ENCODE measurements at places on chromosomes 6 and 20.

GRCh38 chr20:24637087-24637486 lies 167.7 kb downstream of the SYNDIG1 start:
- DNase-seq = no peak

DNA sequence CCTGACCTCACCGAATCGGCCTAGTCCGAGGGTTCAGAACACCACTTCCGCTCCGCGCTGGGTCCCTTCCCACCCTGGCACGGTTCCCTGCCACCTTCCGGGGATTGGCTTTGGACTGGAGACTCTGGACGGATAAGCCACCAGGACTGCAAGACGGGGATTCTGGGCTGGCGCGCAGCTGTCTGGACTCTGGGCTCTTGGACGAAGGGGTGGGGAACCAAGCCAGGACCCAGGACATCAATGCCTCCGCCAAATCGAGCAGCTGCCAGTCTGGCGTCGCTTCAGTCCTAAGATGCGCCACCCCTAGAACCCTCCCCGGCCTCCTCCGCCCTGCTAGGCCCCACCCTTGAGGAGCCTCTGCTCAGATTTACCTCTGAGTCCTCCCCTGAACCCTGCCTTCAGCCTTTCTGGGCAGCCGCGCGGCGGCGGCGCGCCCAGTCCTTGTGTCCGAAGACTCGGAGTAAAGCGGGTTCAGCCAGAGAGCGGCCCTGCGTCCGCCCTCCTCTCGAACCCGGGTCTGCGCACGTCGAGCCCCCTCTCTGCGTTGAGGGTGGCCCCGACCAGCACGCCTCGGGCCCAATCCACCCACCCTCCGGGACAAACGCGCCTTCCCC lies 1.2 kb downstream of the KCNK17 start:
- no peak for DNase-seq

DNA sequence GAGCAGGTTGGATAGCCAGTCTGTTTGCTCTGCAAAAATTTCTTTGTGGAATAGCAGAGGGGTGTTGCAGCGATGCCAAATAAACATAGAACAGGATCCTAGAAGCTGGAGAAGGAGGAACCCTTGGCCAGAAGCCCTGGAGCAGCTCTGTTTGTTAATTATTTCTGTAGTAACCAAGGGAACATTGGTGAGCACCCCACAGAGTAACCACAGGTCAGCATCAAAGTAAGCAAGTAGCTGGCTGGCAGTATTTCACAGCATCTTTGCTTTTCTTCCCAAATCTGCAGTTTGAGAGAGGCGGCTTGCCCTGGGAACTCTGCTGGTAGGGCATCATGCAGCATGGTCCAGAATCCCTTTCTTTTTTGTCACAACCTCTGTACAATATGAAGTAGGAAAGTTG lies 12.7 kb upstream of the APMAP start:
- DNase-seq = no peak

DNA sequence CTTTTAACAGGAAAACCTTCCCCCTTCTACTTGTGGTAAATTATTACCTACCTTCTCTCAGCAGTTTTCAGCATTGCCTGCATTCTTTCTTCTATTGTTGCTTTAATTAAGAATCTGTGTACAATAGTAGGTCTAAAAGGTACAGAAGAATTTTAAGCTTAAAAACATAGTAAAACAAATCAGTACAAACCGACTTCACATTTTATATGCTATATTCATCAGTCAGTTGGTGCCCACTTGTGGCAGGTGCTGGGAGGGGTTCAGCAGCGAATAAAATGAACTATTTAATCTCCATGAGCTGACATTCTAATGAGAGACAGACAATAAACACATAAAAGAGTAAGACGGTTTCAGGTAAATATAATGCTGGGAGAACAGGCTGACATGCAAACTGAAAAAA lies 73.4 kb upstream of the FBXO30 start:
- DNase-seq = no peak

All from HFF-Myc (cell line).